Non-pigmented ciliary epithelial cell (primary cell): ENCODE measurements at places on chromosomes 13 and 19.
A peak's percentile ranks its signal among the peaks of the same experiment; 100 is the strongest.

- no peak for DNase-seq
Observed at GRCh38 chr13:42392716-42393572, 121.0 kb downstream of the AKAP11 start.

DNA sequence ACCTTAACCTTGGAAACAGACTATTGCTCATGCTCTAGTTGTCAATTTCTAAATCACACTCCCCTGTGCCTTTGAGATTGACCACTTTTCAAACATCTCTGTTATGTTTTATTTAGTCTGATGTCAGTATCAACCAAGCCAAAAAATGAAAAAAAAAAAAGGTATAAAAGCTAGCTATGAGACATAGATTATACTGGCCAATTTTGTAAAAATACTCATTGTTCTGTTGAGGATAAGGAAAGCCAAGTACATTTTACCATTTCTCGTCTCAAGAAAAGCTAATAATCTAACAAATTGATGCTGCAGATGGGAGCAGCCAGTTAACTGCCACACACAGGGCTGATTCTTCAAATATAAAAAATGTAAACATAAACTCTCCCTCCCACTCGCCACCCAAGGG, 572.6 kb upstream of the KLF12 start:
- no peak for DNase-seq

DNA sequence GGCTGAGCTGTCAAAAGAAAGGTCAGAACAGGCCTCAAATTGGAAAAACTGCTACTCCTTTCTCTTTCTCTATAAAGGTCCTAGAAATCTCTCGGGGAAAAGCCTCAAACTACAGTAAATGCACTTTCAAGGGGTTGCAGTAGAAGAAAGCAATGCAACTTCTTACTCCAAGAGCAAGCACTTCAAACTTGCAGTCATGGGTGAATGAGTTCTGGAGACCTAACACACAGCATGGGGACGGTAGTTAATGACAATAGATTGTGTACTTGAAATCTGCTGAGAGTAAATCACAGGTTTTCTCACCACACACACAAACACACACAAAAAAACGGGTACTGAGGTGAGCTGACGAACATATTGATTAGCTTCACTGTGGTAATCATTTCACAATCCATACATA, 11.8 kb downstream of the TUBGCP3 start:
- DNase-seq = no peak

- no peak for DNase-seq
Observed at GRCh38 chr19:30676990-30677679, 305.0 kb downstream of the ZNF536 start.

DNA sequence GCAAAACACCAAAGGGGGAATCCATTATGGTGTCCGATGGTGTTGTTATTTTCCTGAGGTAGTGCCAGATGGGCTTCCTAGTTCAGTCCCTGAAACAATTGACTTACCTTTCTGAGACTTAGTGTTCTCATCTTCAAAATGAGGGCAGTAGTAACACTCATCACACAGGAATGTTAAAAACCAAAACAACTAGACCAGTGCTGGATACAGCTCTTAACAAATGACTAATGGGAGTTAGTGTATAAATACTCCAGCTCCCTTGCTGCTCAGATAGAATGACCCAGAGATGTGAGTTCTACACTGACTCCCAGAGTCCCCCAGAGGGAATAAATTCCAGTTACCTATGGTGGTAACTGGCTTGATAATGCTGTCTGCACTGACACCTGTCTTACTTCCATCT, 49.9 kb downstream of the MBD3L2B start:
- no peak for DNase-seq

DNA sequence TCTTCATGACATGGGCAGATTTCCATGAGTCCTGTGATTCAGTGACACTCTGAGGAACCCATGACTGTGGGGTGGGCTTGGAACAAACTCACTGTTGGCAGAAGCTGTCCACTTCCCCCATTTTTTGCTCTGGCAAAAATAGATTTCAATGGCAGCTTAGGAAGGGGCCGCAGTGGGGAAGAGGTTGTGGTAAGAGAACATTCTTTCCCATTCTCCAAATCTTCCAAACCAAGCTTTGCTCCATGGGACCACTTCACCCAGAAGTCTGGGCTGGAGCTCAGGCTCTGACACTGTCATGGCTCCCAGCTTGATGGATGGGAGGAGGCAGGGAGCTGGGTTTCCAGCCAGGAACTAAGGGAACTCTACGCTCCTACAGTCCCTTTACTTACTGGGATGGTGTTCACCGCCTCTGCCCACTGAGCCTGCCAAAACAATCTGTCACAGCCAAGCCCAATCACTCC, 24.9 kb upstream of the MEDAG start:
- DNase-seq = no peak

DNA sequence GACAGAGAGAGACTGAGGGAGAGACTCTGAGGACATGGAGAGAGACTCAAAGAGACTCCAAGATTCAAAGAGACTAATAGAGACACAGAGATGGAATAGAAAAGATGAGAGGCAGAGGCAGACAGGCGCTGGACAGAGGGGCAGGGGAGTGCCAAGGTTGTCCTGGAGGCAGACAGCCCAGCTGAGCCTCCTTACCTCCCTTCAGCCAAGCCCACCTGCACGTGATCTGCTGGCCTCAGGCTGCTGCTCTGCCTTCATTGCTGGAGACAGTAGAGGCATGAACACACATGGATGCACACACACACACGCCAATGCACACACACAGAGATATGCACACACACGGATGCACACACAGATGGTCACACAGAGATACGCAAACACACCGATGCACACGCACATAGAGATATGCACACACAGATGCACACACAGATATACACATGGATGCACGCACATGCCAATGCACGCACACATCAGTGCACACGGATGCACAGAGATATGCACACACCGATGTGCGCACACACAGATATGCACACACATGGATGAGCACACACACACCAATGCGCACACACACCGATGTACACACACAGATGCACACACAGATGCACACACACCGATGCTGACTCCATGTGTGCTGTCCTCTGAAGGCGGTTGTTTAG, 3.3 kb upstream of the F10 start:
- DNase-seq = no peak

- DNase-seq = no peak
Observed at GRCh38 chr19:46998445-46999125, 21.1 kb upstream of the NPAS1 start.

DNA sequence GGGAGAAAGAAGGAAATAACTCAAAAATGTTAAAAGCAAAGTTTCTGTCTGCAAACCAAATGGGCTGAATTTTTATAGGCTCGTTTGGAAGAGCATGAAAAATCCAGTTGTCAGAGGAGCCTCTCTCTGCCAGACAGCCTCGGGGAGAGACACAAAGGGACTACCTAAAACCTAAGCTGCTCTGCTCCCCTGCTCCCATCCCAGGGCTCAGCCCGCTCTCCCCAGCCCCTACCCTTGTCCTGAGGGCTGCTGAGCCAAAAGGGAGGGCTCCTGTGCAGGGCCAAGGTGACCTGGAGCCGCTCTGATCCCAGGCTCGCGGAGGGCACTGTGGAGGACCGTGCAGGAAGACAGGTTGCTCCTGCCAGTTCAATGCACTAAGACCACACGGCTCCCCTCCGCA, 96.7 kb upstream of the UQCRFS1 start:
- no peak for DNase-seq

- DNase-seq = no peak
Observed at GRCh38 chr19:49817964-49818648, at the start of gene MED25. TSS of gene MED25 (plus strand) at chr19:49818289. CDS start at chr19:49818342, 53 bp downstream.

GRCh38 chr13:90201202-90201601, 1146.3 kb upstream of the MIR17HG start:
- DNase-seq = no peak

GRCh38 chr19:49064768-49065611, at the start of gene NTF4:
TSS of gene NTF4 (minus strand) at chr19:49064818. CDS start at chr19:49061997, 2,821 bp downstream.
- no peak for DNase-seq

DNA sequence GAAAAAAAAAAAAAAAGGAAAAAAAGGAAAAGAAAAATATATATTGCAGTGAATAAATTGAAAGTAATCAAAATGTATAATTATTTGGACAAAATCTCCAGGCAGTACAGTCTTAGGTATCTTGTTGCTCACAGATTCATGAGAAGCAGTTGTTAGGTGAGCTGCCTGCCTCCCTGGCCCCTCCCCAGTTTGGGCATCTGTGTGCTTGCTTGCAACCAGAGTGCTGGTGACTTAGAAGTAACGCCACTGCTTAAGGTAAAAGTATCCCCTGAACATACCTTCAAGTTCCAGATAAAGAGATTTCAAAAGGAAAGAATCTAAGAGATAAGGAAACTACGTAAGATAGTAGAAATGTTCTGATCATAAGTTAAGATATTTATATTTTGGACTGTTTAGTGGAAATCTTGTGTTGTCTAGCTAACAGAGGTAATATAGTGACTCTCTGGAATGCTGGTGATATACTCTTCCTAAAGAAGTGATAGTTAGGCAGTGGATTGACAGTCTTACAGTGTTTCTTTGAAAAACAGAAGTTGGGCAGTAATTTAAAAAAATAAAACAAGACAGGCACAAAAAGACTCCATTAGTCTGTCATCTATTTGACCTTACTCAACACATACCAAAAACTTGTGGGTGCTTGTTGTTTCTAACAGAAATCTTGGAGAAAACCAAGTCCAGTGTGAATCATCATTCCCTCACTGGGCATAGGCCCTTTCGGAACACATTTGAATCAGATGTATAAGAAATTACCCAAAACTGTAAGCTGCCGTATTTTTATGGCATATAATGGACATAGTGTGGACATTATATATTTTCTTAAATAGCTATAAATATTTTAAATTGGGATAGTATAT, 38.3 kb upstream of the KCTD4 start:
- peak; percentile 23 for DNase-seq

GRCh38 chr13:51255556-51255955, 33.4 kb downstream of the FAM124A start:
- no peak for DNase-seq

- no peak for DNase-seq
Observed at GRCh38 chr19:277131-277530, 14.1 kb downstream of the PLPP2 start.

DNA sequence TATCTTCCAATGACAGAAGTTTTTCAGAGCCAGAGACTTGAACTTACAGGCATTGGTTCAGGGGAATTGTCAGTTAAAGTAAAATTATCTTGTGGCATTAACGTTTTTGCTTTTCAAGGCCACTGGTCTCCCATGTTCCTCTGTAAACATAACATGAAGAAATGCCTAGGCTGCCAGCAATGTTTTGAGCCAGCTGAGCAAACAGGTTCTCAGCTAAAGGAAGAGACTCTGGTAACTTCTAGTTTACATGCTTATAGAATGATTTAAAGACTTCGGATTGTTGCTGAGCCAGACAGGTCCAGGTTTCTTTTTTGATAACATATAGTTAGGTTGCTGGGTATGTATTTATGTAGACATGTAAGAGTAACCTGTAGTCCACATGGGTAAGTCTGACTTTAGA, 35.7 kb downstream of the ZNF493 start:
- DNase-seq = no peak

DNA sequence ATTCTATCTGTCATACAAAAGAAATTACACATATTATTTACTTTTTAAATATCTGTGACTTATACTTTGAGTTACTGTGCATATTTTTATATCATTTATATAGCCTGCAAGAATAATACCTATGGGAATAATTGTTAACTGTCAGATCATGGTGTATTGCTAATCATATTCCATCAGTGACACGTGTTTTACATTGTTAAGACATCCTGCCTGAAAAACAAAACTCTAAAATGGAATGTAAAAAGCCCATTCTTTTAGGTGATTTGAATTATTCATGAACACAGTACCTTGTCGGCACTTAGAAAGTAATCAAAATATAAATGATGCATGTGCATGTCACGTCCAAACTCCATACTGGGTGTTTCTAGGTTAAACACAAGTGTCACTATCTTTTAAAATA, 533.8 kb upstream of the PCDH9 start:
- no peak for DNase-seq

GRCh38 chr13:98665638-98665995, 86.9 kb downstream of the SLC15A1 start:
- DNase-seq = no peak

- DNase-seq = peak; percentile 63
Observed at GRCh38 chr13:27079421-27079958, 92.1 kb downstream of the USP12 start.

DNA sequence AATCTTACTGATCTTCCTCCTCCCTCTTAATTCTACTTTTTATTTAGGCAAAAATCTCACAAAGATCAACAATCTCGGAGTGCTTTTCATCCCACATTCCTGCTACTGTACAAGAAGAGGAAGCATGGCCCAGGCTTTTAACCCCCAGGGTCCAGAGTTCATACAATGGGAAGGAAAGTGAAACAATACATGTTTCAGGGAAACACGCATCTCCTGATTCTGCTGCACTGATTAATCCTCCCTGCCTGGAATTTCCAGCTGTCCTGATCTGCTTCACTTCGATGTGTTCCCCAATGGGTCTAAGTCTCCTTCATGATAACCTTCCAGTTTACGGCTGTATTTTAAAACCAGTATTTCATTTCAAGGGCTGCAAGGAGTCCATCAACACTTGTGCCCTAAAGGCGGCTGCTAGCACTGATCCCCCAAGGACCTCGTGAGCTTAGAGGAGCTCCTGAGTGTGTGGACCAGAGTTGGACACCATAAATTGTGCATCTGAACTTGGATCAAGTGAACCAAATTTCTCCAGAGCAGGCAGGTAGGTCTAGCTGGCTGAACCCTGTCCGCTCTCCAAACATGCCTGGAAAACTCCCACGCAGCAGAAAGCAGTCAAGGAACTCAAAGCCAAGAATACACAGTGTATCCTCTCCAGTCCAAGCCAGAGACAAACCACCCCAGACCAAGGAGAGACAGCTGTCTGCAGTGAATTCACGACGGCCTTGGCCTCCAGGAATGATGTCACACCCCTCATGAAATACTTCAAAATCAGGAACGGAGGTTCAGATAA, 44.3 kb downstream of the COL4A1 start:
- DNase-seq = no peak

DNA sequence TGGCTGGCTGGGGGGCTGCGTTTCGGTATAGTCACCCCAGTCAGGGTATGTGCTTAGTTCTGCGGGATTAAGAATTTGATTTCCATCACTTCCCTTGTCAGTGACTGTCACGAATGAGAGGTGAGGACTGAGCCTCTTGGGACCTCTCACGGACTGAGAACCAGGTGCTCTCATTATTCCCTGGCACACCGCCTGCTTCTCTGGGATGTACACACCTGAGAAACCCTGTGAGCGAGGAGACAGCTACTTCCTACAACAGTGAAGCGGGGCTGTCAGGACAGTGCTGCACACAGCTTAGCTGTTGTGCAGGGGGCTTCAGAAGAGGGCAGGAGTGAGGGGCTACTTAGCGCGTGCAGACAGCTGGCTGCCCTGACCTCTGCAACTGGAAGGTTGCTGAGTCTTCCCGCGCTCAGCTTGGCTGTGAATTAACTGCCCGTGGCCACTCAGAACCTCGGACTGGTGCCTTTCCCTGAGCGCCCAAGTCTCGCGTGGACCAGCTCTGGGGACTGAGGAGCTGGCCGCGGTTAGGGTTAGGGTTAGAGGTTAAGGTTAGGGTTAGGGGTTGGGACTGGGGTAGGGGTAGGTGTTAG, 65.3 kb upstream of the MCF2L start:
- DNase-seq = no peak

GRCh38 chr13:53447863-53448262, 419.2 kb downstream of the OLFM4 start:
- no peak for DNase-seq
